ENCODE measurements at places on chromosomes 5 and 9.

- peak; percentile 55 for DNase-seq
These were observed 668 bp downstream of the GLIS3 start for GRCh38 chr9:4299005-4299795.

- no peak for DNase-seq
These were observed 86.5 kb upstream of the TNFAIP8 start for GRCh38 chr5:119269061-119269944.

DNA sequence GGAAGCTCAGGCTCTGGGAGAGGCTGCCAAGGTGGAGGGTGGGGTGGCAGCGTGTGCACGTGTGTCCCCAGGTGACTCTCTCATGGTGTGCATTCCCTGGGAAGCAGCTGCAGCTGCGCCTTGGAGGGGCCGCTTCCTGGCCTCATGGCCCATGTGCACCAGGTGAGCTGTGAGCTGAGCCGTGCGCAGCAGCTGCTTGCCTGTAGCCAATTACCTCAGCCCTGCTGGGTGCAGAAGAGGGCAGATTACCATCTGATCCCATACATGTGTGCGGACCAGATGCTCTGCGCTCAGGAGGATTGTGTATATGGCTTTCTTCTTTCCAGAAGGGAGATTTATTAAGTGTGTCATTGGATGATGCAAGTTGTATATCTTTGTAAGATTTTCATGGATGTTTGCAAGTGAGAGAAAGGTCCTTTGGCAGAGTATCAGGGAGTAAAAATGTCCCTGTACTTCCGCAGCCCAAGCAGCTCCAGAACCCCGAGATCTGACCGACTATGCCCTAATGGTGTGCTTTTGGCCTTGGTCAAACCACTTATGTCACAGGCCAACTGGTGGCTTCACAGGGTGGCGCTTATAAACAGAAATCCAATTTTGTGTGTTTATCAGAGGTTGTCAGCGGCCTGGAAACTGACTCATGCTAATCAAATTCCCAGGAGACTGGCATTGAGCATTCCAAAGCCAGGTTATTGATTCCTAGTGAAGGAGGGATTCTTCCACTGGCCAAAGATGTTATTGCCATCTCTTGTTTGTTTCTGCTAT, 229.3 kb downstream of the GOLPH3 start:
- DNase-seq, result no peak

- DNase-seq, result no peak
These were observed 46.4 kb upstream of the SLC44A1 start for GRCh38 chr9:105198023-105198422.

DNA sequence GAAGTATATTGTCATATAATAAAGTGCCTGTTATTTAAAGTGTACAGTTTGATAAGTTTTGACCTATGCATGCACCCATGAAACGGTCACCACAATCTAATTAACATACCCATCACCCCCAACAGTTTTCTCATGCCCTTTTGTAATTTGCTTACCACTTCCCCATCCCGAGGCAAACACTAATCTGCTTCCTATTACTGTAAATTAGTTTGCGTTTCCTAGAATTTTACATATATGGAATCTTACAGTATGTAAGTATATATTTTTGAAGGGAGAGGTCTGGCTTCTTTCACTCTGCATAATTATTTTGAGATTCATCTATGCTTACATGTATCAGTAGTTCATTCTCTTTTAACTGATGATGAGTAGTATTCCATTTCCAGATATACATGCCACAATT, 56.5 kb downstream of the AMBP start:
- DNase-seq, result no peak

Data from left lobe of liver (tissue), 2 donors.